BJ (cell line): ENCODE measurements at places on chromosomes 3 and 15. TPM values are rescaled to one million over a fixed set of nuclear protein-coding genes. Genes with fewer than 3 reads are reported as not detected.

Gene LRRC34
- 1.6 and 2.5 TPM in 2 replicates for polyA plus RNA-seq

DNA sequence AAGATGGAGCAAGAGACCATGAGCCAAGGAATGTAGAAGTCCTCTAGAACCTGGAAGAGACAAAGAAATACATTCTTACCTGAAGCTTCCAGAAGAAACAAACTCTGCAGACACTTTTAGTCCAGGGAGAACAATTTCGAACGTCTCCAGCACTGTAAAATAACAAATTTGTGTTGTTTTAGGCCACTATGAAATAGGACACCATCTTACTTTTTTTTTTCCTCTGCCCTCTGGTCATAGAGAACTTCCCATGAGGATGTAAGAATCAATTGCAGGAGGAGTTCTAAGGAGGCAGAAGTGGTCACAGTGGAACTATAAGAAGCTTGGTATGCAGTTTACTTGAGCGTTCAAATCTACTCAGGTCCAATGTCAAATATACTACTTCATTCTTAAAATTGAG is 1295.9 kb downstream of the ZPLD1 start:
- DNase-seq: no peak

DNA sequence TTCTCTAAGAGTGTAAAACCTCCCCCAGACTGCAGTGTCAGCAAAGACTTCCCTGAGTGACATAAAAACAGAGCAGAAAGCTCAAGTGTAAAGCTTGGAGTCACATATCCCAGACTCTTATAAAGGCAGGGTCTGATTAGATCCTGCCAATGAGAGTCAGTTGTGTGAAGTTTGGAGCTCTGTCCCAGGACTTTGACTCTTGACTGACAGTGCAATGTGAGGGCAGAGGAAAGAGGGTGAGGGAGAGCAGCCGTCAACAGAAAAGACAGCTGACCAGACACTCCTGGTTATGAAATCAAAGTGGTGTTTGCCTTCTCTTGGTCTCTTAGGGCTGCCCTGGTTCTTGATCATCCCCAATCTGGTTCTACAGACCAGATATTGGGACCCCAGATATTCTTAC is 393.2 kb downstream of the ERC2 start:
- no peak for DNase-seq

Gene OR5H1
- not detected in 2 replicates for polyA plus RNA-seq

- DNase-seq: no peak
Measured at GRCh38 chr15:61200626-61201025, 28.5 kb downstream of the RORA start.

DNA sequence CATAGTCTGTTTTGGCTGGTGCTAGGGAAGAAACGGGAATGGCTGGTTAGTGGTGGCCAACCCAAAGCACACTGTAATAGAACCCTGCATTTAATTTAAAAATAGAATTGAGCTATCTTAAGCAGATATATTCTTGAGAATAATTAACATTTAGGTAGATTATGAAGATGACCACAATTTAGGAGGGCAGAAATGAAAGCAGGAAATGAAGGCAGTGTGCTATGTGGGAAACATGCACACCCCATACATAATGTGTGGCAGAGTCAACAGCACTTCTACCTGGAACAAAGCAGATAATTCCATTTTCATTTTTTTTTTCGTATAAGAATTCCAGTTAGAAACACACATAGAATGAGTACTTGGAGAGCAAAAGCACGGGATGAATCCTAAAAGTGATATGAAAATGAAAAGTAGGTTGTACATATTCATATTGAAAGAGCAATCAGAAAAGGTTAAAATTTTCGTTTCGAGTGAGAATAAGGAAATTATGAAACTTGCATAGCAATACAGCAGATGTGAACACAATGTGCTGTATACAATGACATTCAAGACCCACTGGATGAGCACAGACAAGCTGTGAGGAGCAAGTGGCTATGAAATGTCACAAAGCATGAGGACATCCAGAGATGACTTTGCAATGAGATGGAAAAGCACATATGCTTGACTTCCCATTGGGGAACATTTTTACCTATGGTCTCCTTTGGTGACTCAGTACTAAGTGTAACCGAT is 102.6 kb downstream of the TFG start:
- no peak for DNase-seq

Gene SMAD6
- polyA plus RNA-seq: 2.5 and 3.8 TPM in 2 replicates

Gene FETUB
- not detected in 2 replicates for polyA plus RNA-seq

GRCh38 chr15:90049666-90050604 is 48.8 kb downstream of the ZNF710 start:
- no peak for DNase-seq

DNA sequence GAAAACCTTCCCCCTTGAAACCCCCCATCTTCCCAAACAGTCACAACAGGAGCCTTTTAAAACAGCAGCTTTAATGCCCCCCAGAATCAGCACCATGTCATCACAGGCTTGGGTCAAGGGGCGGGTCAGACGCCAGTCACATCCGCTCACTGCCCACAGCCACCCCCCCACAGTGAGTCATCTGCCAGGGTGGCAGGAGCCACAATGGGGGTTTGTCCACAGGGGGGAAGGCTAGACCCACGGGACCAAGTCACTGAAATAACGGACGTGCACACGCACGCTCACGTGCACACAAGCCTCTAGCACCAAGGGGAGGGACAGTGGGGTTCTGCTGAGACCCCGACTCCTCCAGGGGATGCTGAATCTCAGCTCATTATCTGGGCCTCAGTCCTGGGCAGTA is 441 bp upstream of the UCN2 start:
- DNase-seq: no peak
